ENCODE measurements at places on chromosomes 4 and X. TPM values are rescaled to one million over a fixed set of nuclear protein-coding genes. Genes with fewer than 3 reads are reported as not detected.
A peak's percentile ranks its signal among the peaks of the same experiment; 100 is the strongest.

GATA1 gene
- total RNA-seq = 0.32 TPM

FRAS1 gene
- 1.2 TPM for total RNA-seq

GRCh38 chr4:72016011-72016410 lies 15.8 kb upstream of the NPFFR2 start:
- DNase-seq = no peak

DNA sequence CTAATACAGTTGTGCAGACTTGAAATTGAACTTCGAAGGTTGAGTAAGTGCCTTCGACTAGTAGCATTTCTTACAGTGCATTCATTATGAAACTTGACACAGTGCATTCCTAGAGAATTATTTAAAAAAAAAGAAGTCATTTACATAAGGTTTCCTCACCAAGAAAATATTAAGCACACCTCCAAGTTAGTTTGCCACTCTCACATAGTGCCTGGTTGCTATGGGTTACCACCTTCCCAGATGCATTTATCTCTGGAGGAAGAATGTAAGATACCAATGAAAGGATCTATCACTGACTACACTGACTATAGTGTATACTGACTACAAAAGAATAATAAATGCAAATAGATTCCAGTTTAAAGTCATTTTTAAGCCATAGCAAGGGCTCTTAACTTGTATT lies 311.9 kb upstream of the RASGEF1B start:
- no peak for DNase-seq

DGKK gene
- total RNA-seq = not detected

DNA sequence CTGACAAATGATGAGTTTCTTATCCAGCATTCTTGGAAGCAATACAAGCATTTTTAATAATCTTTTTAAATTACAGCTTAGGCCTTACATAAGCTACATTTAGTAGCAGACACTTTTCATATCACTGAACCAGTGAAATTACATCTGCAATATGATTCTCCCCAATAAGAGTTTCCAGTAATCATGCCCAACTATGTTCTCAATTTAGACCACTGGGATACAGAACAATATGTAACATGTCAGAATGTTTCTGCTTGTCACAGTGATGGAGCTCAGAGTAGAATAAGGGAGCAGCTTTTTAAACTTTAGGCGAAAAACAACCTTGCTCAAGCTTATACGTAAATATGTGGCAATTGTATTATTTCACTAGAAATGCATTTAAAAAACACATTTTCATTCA lies 1132.2 kb downstream of the FAT4 start:
- no peak for DNase-seq

DNA sequence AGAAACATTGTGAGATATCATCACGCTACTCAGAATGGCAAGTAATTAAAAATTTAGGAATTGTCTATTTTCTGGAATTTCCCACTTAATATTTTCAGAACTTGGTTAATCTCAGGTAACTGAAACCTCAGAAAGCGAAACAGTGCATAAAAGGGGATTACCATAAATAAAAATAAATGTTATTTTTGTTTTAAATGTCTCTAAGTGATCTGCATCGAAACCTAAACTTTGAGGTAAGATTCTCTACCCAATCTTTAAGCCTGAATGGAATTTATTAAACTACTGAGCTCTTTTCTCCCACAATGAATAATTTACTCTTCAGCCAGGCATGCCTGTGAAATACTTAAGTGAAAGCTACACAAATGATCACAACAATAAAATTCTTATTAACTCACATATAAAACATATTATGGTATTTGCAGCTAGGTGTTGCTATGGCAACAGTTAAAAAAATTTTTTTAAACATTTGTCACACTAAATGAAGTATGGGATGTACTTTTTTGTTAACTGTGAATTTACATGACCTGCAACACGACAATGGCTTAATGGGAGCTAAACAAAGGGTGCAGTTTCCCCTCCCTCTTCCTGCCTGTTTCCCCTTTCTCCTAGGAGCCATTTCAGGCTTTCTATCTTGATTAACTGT lies 220.2 kb upstream of the PRPS2 start:
- no peak for DNase-seq

XK gene
- total RNA-seq = 22.8 TPM

STK32B gene
- total RNA-seq = 0.67 TPM

TCEAL2 gene
- total RNA-seq = 0.26 TPM

GRCh38 chr4:3686753-3687152 lies 79.4 kb upstream of the ADRA2C start:
- DNase-seq = peak; percentile 10

- no peak for DNase-seq
Measured at GRCh38 chr4:182103614-182104319, 139.4 kb upstream of the TENM3 start.

- DNase-seq = no peak
Measured at GRCh38 chrX:109987884-109988283, 15.0 kb upstream of the TMEM164 start.

- no peak for DNase-seq
Measured at GRCh38 chr4:8613421-8614364, 21.1 kb downstream of the CPZ start.

DNA sequence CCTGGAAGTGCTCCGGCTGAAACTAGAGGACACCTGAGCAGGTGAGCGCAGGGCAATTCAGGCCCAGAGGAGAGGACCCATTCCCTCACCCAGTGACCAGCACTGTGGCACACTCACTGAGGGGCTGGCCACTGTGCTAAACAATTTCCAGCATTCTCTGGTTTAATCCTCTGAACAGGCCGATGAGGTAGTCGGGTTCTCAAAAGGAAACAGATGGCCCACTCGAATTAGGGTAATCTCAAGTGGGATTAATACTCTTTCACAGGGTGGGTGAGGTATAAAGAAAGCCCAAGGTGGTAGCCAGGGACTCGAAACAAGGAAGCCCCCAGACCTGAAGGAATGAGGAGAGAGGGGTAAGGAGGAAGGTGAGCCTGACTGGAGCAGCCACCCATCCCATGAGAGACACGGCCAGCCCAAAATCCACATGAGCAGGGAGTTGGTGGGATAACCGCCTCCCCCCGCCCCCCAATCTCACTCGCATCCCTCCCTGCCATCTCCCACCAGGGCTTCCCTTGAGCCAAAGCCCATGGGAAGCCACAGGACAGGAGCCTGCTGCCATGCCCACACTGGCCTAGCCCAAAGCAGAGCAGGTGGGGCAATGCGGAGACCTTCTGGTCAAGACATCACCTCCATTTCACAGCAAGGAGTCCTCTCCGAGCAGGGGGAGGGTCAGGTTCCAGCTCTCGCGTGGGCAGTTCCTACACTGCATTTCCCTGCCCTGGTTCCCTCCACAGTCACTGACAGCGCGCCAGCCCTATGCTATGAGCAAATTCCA lies 55.0 kb downstream of the SH3KBP1 start:
- DNase-seq = no peak

GJB1 gene
- total RNA-seq = 78.9 TPM

DNA sequence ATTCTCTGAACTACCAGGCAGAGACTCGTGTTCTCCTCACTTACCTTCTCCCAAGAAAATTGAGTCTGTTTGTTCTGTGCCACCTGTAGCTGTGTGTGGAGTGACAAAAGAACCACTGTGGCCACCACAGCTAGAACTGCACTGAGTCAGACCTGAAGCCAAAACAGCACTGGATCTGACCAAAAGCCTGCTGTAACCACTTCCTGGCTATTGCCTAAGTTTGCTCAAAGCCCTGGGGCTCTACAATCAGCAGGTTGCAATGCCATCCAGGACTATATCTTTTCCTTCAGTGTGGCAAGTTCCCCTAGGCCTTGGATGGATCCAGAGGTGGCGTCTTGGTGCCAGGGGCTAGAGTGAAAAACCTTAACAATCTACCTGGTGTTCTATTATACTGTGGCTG lies 449.1 kb downstream of the FAM133A start:
- DNase-seq = no peak

DNA sequence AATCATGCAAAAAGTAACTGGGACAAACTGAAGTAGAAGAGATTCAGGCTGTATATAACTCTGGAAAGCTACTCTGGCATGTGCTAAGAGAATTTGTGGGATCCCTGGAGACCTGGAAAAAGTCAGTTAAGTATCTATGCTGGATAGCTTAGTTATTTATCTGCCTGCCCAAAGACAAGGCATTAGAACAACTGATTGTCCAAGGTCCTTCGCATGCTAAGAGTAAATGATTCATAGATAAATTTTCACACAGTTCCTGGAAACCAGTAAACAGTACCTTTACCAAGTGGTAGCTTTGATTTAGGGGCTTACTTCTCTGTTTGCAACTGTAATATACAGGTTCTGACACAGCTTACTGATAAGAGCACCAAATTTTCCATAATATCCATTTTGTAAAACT lies 104.8 kb downstream of the ATP11C start:
- DNase-seq = no peak

DNA sequence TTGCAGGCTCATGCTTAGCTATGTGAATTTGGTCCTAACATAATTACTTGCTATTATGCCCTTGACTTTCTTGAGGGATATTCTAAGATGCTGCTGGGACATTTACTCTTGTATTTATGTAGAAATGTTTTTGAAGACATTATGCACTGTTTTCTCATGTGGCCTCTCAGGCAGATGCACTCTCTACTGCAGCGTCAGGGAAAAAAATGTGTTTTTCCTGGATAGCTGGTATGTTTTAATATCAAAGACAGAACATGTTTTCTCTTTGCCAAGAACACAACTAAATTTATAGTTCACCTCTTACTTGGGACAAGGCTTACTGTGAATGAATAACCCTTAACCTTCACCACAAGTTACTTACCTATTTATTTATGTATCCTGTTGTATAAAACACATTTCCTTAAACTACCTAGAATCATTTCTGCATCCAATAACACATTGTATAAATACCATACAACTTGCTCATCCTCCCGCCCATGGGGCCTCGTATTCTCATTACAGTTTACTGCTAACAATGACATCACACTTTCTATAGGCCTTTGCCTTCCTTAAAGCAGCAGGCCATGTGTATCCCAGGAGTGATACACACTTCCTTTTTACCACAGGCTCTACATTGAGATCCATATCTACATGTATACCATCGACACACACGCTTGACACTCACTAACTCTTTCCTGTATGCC lies 178.7 kb downstream of the SLIT2 start:
- no peak for DNase-seq

DNA sequence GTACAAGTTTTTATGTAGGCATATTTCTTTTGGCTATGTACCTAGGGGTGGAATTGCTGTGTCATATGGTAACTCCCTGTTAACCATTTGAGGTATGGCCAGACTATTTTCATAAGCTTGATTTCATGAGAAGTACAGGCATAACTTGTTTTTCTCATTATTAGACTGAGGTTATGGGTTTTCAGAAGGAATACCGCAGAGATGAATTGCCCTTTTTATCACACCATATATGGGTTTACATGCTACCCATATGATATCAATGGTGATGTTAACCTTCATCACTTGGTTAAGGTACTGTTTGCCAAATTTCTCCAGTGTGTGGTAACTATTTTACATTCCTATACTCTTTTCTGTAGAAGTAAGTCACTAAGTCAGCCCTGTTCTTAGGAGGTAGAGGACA lies 23.5 kb downstream of the RAB40A start:
- DNase-seq = no peak

DNA sequence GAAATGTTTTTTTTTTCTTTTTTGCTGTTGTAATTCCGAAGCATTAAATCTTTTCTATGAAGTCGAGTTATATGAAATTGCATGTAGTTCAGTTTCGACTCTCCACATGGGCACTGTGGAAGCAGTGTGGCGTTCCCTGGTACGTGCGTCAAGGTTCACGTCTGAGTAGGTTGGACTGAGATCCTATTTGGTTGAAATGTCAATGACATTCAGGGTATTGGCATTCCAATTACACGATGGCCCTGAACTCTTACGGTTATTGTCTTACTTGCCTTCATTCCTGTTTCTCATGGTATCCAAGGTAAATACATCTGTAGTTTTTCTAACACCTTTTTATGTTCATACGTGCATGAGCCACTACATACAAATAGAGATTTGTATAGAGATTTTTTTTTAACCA lies 128.8 kb downstream of the SORBS2 start:
- DNase-seq = no peak

DNA sequence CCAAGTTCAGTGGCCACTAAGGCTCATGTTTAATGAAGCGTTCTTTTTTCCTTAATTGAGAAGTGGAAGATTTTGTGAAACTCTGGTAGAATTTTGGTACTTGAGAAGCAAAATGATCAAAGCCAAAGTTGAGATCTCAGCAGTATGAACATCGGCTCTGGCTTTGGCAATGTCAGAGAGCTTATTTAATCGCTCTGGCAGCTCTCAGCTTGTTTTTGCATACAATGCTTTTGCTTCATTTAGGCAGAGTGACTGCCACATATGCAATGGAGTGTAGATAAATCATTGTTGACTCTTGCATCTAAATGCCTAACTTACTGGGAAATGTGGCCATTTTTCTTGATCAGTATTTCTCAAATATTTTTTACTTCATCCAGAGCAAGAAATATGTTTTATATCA lies 135.7 kb downstream of the AASDH start:
- no peak for DNase-seq

- DNase-seq = peak; percentile 27
Measured at GRCh38 chr4:174214101-174214878, 69.2 kb downstream of the FBXO8 start.

- no peak for DNase-seq
Measured at GRCh38 chrX:134670134-134670924, 12.1 kb upstream of the PLAC1 start.

DNA sequence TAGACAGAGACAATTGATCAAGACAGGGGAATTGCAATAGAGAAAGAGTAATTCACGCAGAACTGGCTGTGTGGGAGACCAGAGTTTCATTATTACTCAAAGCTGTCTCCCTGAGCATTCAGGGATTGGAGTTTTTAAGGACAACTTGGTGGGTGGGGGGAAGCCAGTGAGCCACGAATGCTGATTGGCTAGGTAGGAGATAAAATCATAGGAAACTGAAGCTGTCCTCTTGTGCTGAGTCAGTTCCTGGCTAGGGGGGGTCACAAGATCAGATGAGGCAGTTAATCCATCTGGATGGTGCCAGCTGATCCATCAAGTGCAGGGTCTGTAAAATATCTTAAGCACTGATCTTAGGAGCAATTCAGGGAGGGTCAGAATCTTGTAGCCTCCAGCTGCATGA lies 358.6 kb downstream of the GPM6A start:
- no peak for DNase-seq
